ENCODE measurements at places on chromosomes 3 and 15.

GRCh38 chr3:165614337-165614736 is 222.9 kb downstream of the BCHE start:
- no peak for DNase-seq

GRCh38 chr15:35186346-35186745 is 101.3 kb upstream of the NANOGP8 start:
- no peak for DNase-seq

DNA sequence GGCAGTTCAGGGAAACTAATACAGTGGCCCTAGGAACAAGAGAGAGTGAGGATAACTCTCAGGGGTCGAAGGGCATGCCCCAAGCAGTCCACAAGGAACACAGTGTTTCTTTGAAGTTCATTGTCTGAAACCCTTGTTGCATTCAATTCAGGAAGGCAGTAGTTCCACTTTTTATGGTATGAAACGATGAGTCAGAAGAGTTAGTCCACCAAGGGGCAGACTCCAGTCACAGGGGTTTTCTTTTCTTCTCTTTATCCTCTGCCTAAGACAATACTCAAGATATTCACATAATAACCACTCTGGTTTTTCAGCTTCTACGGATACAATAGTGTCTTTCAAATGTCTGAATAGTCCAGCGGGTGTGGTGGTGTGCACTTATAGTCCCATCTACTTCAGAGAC is 23.7 kb upstream of the TICRR start:
- DNase-seq = no peak

- no peak for DNase-seq
Measured at GRCh38 chr15:40051616-40052415, 12.8 kb upstream of the SRP14 start.

DNA sequence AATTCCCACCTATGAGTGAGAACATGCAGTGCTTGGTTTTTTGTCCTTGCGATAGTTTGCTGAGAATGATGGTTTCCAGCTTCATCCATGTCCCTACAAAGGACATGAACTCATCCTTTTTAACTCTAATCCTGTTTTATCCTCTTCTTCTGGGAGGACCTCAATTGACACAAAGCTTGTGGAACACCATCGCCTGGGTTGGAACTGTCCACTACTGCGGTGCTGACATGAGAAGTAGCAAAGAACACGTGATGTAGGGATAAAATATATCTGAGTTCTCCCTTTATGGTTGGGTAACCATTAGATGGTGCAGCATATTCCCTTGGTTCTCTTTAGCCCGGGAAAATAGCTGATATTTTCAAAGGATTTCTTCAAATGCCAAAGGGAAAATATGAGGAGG is 105.3 kb upstream of the TOPAZ1 start:
- DNase-seq = no peak

- no peak for DNase-seq
Measured at GRCh38 chr15:81890496-81890895, 155.3 kb downstream of the MEX3B start.

- no peak for DNase-seq
Measured at GRCh38 chr3:23395115-23395514, 192.0 kb downstream of the UBE2E2 start.

DNA sequence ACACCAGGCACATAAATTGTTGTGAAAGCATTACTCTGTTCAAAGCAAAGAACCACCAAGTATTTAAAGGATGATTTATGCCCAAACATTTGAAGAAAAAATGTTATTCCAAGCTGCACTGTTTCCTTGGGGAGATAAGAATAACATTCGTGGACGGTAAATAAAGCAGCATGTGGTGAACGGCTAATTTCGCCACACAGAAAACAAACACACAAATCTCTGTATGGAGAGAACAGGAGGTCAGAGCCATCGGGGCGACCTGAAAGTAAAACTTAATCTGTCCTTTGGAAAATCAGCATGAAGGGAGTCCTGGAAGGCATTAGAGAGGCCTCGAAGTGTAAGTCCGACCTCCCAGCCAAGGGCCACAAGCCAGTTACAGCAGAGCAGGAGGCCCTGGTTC is 27.1 kb upstream of the GABRG3 start:
- no peak for DNase-seq

- DNase-seq = no peak
Measured at GRCh38 chr3:22907161-22907780, 295.9 kb upstream of the UBE2E2 start.

DNA sequence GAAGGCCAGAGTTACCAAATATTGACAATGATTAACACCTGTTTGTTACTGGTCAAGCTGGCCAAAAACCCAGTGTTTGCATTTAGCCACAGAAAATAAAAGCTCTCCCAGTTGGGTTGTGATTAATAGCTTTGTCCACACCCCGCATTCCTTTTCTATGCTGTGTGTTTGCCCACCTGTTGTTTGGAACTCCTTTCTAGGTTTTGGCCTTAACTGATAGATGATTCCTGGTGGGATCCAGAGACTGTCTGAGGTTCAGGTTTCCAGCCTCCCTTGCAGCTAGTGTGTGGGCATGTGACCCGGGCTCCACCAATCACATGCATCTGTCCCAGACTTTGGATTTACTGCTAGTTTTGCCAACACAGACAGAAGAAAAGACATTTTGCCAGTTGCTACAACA is 83.8 kb downstream of the PTPRG start:
- no peak for DNase-seq

GRCh38 chr3:20916951-20917606 is 731.1 kb upstream of the SGO1 start:
- DNase-seq = no peak

GRCh38 chr3:147426931-147427330 is 17.8 kb downstream of the ZIC1 start:
- no peak for DNase-seq

DNA sequence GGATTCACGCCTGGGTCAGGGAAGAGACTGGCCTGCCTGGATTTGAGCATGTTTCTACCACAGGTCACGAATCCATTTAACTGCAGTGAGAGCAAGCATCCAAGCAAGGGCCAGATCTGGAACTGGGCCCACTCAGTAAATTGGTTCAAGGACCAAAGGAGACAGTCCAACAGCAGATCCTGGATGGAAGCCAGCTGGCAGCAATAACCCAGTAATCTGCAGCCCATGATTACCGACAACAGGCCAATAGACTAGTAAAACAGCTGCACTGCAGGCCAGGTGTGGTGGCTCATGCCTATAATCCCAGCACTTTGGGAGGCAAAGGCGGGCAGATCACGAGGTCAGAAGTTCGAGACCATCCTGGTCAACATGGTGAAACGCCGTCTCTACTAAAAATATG is 11.8 kb downstream of the SAMD7 start:
- DNase-seq = no peak

GRCh38 chr3:41845826-41846225 is 116.1 kb downstream of the ULK4 start:
- no peak for DNase-seq

DNA sequence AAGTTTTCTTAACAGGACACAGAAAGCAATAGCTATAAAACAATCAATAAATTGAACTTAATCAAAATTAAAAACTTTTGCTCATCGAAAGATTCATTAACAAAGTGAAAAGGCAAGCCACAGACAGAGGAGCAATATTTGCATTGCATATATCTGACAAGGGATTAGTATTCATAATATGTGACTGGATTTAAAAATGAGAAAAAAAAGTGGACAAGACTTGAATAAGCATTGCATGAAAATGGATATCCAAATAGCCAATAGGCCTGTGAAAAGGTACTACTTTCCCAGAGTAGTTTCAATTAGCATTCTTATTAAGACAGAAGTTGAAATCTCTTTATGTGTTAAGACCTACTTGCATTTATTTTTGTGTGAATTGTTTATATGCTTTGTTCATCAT is 84.7 kb downstream of the CORO2B start:
- DNase-seq = no peak

GRCh38 chr3:66028457-66028856 is 10.3 kb downstream of the MAGI1 start:
- no peak for DNase-seq

DNA sequence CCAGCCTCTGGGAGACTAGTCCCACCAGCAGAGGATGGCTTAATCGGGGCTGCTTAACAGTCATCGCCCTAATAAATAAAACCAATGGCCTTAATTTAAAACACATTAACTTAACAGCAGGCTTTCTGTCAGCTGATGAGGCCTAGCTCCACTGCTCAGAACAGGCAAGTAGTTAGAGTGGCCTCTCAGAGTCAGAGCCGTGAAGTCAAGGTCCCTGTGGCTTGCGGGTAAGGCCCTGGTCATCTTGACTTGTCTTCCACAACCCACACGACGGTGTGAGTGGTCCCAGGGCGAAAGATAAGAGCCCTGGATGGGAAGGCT is 11.8 kb downstream of the XXYLT1 start:
- no peak for DNase-seq

Data from stimulated activated CD8-positive, alpha-beta memory T cell treated with anti-CD3 and anti-CD28 coated beads, Interleukin-15, amount 100 ng/mL, for 1 hour (primary cell).